ENCODE measurements at places on chromosomes 5 and 9.
A peak's percentile ranks its signal among the peaks of the same experiment; 100 is the strongest.

GRCh38 chr5:120463991-120464626, at the start of gene PRR16:
Gene PRR16, plus strand, starts transcription at chr5:120464300.
- peak; percentile 76 for DNase-seq

DNA sequence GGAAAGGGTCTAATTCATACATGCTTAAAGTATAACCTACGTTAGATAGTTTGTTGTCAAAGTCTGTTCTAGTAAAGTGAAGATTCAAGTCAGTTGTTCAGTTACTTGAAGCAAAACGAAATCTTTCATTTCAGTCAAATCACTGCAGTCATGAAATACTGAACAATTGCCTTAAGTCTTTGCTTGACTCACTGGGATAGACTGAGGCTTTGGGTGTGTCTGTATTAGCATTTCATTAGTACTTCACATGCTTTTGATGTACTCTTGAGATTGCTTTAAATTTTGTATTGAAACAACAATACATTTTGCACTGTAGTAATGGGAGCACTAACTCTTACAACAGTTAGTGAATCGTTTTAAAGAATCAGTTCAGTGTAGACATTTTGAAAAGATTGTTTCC, 4.0 kb upstream of the CMYA5 start:
- DNase-seq: no peak

GRCh38 chr9:36486329-36486932, 86.3 kb upstream of the MELK start:
- DNase-seq: no peak

GRCh38 chr5:138506370-138507306, 36.4 kb downstream of the ETF1 start:
- DNase-seq: no peak

DNA sequence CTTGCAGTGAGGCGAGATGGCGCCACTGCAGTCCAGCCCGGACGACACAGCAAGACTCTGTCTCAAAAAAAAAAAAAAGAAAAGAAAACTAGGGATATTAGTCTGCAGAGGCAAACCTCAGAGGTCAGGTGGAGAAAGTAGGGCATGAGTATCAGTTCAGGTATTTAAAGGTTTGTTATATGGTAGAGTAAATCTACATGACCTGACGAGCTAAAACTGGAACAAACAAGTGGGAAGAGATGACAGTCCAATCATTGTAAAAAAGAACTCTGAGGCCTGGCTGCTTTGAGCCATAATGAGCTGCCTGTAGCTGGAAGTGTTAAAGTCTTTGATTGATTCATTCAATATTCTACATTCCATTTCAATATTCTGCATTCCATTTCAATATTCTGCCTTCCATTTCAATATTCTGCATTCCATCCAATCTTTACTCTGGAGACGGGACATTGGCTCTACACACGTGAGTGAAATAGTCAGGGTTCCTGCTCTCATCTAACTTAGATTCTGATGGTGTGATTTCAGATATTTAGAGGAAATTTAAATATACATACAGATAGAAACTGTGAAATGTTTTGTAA, 28.9 kb upstream of the GRAMD2B start:
- no peak for DNase-seq

DNA sequence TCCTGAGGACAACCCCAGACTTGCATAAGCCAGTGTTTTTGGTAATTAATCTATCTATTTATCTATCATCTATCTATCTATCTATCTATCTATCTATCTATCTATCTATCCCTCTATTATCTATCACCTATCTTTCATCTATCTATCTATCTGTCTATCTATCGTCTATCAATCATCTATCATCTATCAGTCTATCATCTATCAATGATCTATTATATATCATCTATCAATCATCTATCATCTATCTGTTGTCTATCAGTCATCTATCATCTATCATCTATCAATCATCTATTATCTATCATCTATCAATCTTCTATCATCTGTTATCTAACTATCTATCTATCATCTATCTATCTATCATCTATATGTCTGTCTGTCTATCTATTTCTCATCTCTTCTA, 85.5 kb downstream of the PTCH1 start:
- DNase-seq: no peak

DNA sequence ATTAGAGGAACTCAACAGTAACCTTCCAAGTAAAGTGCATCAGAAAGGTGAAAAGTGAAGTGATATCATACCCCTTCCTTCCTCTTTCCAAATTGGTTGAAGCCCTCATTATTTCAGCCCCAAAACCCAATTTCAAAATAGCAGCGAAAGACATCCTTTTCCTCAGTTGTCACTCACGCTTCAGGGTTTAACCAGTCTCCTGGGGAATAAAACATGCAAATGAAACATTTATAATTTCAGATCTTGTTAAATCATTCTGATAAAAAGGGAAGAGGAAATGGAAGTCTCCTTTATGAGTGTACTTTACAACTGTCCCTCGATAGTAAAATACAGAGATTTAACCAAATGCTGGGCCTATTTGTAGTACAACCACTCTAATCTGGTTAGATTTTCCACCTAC, 22.5 kb downstream of the TRPM6 start:
- DNase-seq: no peak

DNA sequence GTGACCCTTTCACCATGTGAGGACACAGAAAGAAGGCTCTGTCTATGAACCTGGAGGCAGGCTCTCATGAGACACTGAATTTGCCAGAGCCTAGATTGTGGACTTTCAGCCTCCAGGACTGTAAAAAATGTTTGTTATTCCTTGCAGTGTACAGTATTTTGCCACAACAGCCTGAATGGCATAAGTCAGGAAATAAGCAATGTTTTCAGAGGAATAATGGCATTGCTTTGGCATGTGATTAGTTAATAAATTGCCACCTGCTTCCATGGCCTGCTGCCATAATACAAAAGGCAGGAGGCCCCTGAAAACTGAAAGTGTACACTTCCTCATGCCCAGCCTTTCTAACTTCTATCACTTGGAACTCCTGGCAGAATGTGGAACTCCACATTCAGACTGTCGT, 408.1 kb downstream of the GADD45G start:
- DNase-seq: no peak

DNA sequence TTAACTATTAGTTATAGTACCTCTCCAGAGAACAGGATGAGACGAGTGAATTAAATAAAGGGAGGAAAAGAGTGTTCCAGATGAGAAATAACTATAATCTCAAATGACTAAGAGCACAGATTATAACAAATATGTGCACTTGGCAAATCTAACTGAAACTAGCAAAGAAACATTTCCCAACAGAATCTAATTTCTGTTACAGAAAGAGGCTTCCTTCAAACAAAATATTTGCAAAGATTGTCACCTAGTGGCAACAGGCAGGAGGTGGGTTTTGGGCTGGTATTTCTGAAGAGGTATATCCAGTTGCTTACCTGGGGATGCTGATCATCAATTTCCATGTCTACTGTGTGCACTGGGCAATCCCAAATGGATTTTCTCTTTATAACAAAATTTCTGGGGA, 5.6 kb upstream of the SPDL1 start:
- peak; percentile 56 for DNase-seq

- no peak for DNase-seq
Measured at GRCh38 chr5:151132963-151133362, 24.6 kb downstream of the ANXA6 start.

GRCh38 chr9:29062446-29062845, 1489.2 kb upstream of the C9orf72 start:
- no peak for DNase-seq

GRCh38 chr5:139745132-139745799, 50.3 kb upstream of the PSD2 start:
- peak; percentile 94 for DNase-seq

DNA sequence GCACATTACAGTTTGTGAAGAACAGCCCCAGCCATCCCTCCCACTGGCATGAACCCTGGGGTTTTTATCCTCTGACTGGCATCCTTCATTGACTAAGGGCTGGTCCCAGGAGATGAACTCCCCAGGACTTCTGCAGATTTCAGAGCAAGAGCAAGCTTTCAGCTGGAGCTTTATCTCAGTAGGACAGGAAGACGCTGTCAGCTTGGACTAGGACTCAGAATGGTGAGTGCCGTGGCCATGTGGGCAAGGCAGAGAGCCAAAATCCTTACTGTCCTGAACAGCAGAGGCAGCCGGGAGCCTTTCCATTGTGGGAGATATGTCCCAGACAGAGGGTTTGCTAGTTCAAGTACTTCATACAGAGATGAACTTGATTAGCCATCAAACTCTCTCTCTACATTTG, 3.2 kb upstream of the ACOT12 start:
- peak; percentile 31 for DNase-seq

- DNase-seq: peak; percentile 91
Measured at GRCh38 chr5:154753792-154754191, 1.4 kb upstream of the LARP1 start.

DNA sequence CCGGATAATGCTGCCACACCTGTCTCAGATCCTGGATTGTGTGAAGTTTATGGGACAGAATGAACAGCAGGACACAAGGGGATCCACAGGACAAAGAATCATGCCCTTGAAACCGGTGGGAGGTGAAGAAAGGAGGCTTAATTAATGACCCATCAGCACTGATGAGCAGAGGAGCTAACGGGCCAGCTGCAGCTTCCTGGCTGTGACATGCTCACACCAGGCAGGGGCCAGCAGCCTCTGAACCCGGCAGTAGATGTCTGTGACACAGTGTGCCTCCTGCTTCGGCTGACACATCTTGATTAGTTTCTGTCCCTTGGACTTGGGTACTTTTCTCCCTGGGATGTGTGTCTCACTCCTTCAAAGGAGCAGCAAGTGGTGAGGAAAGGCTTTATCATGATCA, 328.8 kb upstream of the BRINP1 start:
- no peak for DNase-seq

DNA sequence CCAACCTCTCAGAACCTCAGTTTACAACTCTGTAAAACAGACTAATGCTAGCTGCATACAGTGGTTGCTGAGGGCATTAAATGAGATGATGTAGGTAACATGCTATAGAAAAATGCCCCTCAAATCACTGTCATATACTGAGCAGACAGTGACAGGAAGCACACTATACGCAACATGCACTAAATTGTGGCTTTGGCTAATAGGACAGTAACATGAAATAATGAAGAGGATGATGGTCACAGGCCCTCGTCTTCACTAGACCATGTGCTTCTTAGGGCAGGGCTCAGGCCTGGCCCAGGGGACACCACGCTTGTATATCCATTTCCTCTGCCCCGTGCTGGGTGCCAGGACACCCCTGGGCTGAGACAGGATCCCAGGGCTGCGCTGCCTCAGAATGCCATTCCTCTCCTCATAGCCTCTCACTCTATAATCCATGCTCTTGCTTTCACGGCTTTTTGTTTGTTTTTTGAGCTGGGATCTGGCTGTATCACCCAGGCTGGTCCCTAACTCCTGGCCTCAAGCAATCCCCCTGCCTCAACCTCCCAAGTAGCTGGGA, 18.9 kb downstream of the CSF1R start:
- no peak for DNase-seq

DNA sequence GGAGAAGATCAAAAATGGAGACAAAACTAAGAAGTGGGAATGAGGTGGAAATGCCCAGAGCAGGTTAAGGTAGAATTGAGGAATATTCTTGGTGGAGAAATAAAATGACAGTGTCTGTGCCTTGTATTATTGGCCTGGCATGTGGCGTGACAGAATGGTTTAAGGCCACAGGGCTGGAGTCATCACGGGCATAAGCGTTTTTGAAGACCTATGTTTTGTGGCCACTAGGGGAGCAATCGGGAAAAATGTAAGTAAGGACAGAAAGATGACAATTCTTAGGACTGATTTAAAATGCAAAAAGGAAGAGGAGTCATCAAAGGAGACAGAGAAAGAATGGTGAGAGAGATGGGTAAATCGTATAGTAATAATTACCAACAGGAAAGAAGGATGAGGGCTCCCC, 72.2 kb upstream of the EPB41L4A start:
- DNase-seq: no peak

GRCh38 chr5:66144834-66145390, 812 bp downstream of the SREK1 start:
- DNase-seq: no peak
